ENCODE measurements at places on chromosomes 4 and X. TPM values are rescaled to one million over a fixed set of nuclear protein-coding genes. Genes with fewer than 3 reads are reported as not detected.
A peak's percentile ranks its signal among the peaks of the same experiment; 100 is the strongest.

GRCh38 chr4:35151816-35152572 is 1092.3 kb downstream of the ARAP2 start:
- DNase-seq: no peak

DNA sequence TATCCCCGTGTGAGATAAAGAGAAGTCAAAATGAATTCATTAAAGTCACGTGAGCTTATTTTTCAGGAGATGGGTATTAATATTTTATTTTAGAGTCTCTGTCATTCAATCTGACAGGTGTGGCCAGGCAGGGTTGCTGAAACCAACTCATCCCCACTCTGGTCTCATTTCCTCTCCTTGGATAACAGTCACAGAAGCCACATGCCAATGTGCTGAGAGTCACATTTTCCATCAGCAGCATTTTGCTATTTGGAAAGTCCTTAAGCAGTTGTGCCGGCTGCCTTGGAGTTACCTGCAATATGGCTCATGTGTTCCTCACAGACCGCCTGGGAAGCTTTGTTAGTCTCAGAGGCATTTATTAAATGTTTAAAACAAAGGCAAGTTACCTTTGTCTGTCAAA is 302.3 kb downstream of the DCHS2 start:
- peak; percentile 36 for DNase-seq

GRCh38 chr4:68476191-68476590 is 28.9 kb downstream of the TMPRSS11E start:
- no peak for DNase-seq

DNA sequence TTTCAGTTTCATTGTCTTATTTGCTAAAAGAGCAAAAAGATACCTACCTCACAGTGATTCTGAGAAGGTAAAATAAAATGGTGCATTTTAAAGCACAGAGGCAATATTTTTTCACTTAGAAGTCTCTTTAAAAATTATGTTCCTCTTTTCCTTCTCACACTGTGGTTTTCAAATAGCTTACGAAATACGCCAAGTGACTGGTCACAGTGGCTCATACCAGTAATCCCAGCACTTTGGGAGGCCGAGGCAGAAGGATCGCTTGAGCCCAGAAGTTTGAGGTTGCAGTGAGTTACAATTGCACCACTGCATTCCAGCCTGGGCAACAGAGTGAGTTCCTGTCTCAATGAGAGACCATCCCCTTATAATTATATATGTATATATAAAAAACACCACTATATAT is 372.6 kb downstream of the FBXO8 start:
- no peak for DNase-seq

DNA sequence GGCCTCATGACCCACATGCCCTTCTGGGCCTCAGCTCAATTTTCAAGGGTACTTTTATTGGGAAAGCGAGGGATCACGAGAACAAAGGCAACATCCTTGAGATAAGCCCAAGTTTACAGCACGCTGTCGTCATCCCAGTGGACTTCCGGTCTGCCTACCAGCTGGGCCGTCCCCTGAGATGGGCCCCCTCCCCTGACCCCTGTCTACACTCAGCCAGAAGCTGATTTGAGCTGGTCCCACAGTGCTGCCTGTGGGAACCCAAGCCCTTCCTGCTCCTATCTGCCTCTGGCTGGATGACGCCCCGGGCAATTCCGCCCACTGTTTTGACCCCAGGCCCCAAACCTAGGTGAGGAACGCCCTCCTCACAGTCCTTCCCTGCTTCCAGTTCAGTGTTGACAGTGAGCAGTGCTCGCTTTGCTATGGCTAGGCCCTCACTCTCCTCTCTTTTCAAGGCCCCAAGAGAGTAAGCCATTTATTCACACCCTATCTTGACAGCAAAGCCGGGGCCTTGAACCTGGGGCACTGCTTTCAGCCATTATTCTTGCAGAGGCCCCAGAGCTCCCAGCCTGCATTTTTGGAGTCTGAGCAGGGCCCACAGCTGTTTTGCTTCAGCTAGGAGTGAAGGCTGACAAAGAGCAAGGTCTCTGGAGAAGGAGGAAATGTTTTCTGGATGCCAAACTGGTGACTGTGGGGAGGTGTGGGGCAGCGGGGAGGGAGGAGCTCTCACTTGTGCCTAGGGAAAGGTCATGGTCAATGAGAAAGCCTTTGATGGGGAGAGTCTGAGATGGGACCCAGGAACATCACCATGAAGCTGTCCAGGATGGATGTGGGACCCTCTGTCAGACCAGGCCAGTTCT is 164.6 kb upstream of the BCOR start:
- no peak for DNase-seq

GRCh38 chr4:87624698-87625097 is 16.4 kb downstream of the DSPP start:
- no peak for DNase-seq

DNA sequence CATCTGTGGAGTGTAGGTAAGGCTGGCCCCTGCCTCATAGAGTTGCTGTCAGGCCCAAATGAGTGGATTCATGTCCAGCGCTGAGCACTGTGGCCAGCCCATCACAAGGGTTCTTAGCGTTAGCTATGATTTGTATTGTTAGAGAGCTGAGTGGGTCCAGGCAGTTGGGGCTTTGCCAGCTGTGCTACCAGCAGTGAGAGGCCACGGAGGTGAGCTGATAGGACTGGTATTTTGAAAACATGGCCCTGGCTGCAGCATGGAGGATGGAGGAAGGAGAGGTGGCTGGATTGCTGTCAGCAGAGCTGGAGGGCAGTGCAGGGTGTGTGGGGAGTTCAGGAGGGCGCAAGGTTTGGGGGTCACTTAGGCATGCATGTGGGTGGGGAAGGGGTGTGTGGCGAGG is 69.8 kb downstream of the PSAPL1 start:
- no peak for DNase-seq

DNA sequence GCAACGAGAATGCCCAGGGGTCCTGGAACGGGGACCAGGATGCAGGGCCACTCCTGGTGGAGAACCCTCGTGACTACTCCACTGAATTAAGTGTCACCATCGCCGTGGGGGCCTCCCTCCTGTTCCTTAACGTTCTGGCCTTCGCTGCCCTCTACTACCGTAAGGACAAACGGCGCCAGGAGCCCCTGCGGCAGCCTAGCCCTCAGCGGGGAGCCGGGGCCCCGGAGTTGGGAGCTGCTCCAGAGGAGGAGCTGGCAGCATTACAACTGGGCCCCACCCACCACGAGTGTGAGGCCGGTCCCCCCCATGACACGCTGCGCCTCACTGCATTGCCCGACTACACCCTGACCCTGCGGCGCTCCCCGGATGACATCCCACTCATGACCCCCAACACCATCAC is 24.9 kb downstream of the NLGN3 start:
- DNase-seq: no peak

DNA sequence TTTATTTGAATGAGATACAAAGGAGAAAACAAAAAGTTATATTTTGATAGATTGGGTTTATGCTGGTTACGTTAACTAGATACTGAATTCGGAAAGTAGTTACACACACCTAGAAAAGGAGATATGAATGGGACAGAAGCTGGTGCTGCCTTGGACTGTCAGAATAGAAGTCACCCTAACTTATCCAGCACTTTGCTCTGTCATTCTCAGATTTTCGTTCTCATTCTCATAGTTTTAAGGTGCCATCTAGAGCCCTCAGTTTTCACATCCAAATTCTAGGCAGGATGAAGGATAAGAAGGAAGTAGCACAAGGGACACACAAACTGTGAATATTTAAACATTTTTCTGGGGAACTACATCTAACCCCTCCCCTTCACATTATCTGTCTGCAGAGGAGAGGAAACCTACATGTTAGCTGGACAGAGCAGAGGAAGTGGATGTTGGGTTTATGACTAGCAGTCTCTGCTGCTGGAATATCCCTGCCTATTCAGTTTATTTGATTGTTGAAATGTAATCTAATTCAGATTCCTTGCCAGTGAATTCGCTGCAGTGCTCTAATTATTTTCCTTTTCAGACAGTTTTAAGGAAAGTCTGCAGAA is 521.9 kb downstream of the FAT4 start:
- no peak for DNase-seq

DNA sequence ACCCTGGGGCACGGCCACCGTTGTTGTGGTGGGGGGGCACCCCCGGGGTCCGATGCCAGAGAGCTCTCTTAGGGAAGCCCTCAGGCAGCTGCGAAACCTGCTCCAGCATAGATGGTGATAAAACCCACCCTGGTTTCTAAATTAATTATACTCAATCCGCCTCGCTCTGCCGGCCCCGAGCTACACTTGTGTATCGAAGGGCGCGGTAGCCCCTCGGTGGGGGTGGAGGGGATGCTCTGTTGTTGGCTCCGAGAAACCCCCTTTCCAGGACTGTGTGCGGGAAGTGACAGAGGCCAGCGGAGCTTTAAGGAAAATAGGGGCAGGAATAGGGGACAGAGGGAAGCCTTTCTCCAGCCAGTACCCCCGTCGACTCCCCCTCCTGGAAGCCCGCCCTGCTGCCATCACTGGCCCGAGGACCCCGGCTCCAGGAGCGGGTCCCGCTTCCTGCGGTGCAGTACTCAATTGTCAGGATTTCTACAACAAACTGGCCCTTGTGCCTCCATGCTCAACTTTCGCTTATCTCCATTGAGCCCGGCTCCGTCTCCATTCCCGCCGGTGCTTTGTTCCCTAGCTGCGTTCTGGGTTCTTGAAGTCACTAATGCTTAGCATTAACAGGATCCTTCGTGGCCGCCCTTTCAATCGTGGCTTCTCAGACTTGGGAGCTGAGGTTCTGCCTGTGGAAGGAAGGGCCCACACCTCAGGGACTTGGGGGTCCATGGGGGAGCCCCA is 408.2 kb downstream of the BCOR start:
- no peak for DNase-seq

DNA sequence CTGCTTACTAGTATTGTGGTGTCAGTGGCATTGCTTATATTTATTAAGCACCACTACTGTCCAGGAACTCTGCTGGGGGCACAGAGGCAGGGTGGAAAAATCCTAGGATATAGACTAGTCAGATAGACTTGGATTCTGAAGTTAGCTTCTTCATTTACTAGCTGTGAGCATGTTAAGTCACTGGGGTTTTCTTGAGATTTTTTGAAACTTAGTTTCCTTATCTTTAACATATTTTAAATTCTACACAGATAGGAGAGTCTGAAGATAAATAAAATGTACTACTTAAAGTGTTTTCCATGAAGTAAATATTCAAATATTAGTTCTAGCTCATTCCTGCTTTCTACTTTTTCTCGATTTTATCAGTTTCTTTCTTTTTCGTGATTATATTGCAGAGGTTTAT is 196.9 kb upstream of the GRID2 start:
- no peak for DNase-seq

- no peak for DNase-seq
These were observed 152.4 kb downstream of the TSPAN5 start for GRCh38 chr4:98505992-98506391.

DNA sequence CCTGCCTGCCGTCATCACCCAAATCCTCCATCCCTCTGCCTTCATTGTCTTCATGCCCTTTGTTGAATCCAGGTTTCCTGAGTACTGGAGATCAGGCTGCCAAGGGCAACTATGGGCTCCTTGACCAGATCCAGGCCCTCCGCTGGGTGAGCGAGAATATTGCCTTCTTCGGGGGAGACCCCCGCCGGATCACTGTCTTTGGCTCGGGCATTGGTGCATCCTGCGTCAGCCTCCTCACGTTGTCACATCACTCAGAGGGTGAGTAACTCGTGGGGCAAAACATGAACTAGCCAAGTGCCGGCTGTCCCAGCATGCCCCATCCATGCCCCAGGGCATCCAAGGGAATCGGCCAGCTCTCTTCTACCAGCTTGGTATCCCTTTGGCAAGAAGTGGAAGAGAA is 19.4 kb downstream of the NLGN3 start:
- no peak for DNase-seq

- no peak for DNase-seq
These were observed 123.3 kb downstream of the ARHGEF9 start for GRCh38 chrX:63661676-63662075.

GRCh38 chr4:177190995-177191580 is 118.6 kb upstream of the NEIL3 start:
- no peak for DNase-seq

PFKFB1 gene
- 1.1 TPM for polyA plus RNA-seq

XKRX gene
- polyA plus RNA-seq: not detected

ATP8A1 gene
- 4.6 TPM for polyA plus RNA-seq

UBA6 gene
- 40.9 TPM for polyA plus RNA-seq

CSAG2 gene
- not detected for polyA plus RNA-seq

MAGEA10 gene
- polyA plus RNA-seq: not detected

ASB11 gene
- polyA plus RNA-seq: 14.3 TPM

PCDH19 gene
- 7.4 TPM for polyA plus RNA-seq

SPIN4 gene
- polyA plus RNA-seq: 11.3 TPM

Measured in hindlimb muscle (tissue), 1 donor.